Esophagus mucosa (tissue), 1 donor: ENCODE measurements at places on chromosomes 16 and 17. TPM values are rescaled to one million over a fixed set of nuclear protein-coding genes. Genes with fewer than 3 reads are reported as not detected.

MGAT5B gene
- 0.20 TPM for total RNA-seq

RNF157 gene
- 0.32 TPM for total RNA-seq

RAB40C gene
- 15.5 TPM for total RNA-seq

CES4A gene
- total RNA-seq: 6.0 TPM

EPOP gene
- total RNA-seq: 4.9 TPM

TBKBP1 gene
- total RNA-seq: 3.1 TPM

DNA sequence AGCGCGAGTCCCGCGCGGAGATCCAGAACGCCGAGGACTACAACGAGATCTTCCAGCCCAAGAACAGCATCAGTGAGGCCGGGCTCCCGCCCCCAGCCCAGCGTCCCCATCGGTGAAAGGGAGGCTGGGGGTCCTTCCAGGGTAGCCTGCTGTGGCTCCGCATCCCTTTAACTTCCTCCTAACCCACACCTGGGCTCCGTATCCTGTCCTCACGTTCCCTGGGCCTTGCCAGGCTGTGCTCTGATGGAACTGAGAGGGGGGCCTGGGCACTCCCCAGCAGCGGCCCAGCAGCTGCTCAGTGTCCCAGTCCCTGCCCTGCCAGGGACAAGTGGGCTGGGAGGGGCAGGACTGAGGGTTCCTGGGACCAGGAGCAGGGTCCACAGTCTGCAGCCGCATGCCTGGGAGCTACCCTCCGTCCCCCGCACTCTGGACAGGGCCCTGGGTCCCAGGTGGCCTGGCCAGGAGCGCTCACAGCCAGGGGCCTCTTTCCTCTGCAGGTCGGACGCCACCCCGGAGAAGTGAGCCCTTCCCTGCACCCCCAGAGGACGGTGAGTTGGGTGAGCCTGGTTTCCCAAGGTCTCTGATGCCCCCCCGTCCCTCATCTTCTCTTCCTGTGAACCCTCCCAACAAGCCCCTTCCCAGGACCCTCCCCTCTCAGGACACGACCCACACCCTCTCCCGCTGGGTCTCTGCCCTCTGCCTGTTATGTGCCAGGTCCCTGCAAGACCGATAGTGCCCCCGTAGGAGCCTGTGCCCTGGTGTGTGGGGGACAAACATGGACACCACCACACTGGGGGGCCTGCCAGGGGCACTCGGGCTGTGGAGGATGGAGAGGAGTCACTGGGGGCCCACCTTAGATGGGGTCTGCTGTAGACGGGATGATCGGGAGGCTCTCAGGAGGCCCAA is 18.1 kb downstream of the KATNB1 start:
- ATAC-seq: no peak

- ATAC-seq: no peak
Observed at GRCh38 chr17:46827274-46827673, 8.8 kb upstream of the WNT3 start.
